ENCODE measurements at places on chromosomes 12 and 14. TPM values are rescaled to one million over a fixed set of nuclear protein-coding genes. Genes with fewer than 3 reads are reported as not detected.

CACNA2D4 gene
- 0.09 TPM for total RNA-seq

WNT5B gene
- total RNA-seq: 20.4 TPM

TOMM20L gene
- total RNA-seq: not detected

GLS2 gene
- total RNA-seq: not detected

LRP1 gene
- total RNA-seq: 558 TPM

TBX3 gene
- 11.7 TPM for total RNA-seq

CCDC38 gene
- not detected for total RNA-seq
